ENCODE measurements at places on chromosomes 12 and 14.

- no peak for DNase-seq
Observed at GRCh38 chr14:101774006-101774795, 12.7 kb downstream of the PPP2R5C start.

GRCh38 chr12:65113621-65114035 is 7.5 kb downstream of the WIF1 start:
- DNase-seq: no peak

DNA sequence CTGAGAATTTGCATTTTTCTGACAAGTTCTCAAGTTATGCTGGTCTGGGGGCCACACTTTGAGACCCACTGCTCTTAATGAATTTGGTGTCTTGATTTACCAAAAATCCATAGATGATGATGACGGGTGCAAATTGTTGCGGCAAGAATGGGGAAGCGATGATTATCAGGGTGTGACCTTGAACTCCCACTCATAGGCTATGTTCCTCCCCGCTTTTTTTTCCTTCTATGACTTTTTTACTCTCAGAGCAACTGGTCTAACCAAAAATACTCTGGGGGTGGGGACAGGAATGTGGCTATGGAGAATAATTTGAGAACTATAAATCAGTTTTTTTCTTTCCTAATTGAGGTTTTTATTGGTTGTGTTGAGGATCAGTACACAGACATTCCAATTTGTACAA is 83.6 kb downstream of the PPFIBP1 start:
- DNase-seq: no peak

GRCh38 chr12:53224061-53224896 is 7.7 kb downstream of the RARG start:
- no peak for DNase-seq

DNA sequence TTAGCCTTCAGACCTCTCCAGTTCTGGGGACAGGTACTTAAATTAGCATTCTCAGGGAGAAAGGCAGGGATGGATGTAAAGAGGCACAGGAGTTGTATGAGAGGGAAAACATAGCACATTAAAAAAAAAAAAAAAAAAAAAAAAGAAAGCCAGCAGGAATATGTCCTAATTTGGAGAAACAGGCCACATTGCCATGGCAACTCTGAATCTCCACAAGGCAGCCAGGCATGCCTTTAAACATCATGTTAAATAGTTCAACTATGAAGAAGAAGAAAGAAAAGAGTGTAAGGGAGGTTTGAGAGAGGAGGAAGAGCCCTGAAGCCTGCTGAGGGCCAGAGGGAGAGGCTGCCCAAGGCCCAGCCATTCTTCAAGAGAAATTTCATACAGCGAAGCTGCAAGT is 145.8 kb downstream of the GRIN2B start:
- no peak for DNase-seq

DNA sequence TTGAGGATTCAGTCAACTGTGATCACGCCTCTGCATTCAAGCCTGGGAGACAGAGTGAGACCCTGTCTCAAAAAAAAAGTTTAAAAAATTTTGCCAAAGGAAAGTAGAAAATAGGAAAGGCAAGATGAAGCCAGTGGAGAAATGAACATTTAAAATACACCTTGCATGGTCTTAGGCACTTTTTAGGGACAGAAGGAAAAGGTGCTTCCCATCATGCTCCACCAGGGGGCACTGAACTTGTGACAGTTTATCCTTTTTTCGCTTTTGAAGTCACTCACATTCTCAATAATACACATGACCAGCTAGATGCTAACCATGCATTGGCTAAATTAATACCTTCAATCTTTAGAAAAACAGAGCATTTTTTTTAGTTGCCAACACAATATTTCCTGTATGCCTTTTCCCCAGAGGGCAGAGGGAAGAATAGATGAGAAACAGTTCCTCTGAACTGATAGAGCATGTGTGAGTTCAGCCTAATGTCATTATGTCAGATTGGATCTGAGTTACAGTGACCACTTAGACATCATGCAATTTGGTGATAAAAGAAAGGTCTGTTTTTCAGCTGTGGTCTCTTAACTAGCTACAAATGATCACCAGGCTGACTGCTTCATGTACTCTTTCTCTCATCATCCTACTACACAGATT is 221.8 kb upstream of the SSTR1 start:
- peak; percentile 47 for DNase-seq

DNA sequence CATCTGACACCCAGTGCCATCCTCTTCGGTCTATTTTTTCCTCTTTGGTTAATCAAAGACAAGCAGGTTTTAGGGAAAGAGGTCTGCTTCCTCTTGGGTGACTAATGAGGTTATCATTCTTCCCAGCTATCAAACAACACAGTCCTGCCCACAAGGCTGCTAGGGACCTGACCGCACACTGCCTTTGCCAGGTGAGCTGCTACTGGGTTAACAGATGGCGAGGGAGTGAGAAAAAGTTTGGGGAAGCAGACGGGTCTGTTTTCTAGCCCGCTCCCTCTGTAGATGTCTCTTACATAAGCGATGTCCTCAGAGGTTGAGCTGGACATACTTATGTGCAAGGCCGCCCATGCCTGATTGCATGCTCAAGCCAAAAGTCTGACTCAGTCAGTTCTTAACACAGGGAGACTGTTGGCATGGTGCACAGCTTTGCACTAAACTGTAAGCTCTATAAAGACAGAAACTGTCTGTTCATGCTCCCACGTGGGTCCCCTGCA is 94.1 kb downstream of the SLC15A4 start:
- DNase-seq: no peak

DNA sequence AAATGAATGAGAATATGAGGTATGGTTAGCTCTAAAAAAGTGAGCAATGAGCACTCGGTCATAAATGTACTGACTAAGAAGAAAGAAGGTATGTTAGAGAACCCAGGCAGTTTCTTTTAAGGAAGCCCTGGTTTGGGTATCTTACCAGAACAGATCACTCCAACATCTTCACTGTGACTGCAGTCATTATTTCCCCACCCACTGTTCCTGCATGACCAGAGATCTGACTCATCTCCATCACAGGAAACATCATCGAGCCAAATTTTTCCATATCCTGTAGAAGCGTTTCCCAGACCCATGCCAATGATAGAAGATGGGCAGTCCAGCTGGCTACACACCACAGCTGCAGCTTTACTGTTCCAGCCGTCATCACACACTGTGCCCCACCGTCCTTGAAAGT is 48.0 kb downstream of the CD163L1 start:
- DNase-seq: peak; percentile 9

DNA sequence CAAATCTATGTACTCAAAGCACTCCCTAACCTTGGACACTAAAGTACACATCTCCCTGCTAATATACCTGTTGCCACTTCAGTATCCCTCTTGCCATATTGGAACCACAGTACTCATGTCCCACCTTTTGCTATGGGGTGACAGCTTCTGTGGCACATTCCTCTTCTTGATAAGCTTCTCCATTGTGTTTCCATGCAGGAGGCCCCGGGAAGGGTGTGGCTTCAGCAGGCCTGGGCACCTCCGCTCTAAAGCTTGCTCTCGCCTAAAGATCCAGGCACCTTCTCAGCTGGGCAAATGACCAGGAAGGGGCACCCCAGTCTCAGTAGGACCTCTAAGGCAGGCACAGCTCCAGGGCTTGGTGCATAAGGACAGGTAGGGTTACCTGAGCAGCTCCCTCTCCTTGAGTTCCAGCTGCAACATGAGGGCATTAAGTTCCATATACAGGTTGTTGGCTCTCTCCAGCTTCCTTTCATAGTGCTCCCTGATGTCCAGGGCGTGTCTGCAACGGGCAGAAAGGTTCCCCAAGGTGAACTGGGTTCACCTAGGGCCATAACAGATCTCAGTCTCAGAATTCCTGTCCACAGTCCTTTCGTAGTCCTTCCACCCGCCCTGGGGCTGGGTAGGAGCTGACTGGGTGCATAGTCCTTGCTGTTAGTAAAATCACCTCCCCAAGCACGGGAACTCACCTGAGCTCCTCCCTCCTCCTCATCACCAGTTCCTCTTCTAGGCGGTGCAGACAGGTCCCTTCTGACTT is 15.9 kb downstream of the MAP3K12 start:
- DNase-seq: no peak

DNA sequence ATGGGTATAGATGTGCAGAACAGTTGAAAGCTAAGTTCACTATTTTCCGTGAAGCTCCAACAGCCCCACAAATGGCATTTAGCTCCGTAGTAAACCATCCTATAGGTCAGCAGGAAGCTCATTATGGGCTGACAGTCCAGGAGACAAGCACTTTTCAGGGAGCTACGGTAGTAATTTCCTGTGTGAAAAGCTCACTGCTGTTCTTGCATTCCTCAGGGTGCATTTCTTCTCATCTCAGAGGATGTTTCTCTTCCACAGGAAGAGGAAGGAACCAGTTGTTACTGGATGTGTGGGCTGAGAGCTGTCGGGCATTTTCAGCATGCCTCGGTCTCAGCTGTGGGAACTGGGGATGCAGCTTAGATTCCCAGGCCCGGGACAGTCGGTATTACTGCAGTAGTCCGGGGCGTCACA is 72.8 kb downstream of the GALNT4 start:
- peak; percentile 96 for DNase-seq

GRCh38 chr12:111285200-111285599 is 83.7 kb downstream of the PHETA1 start:
- DNase-seq: no peak

- DNase-seq: no peak
Observed at GRCh38 chr12:110282300-110282860, 1.3 kb downstream of the ATP2A2 start.

GRCh38 chr14:55532645-55533344 is 47.2 kb upstream of the KTN1 start:
- no peak for DNase-seq

GRCh38 chr12:69157023-69157655 is 82.2 kb upstream of the CPSF6 start:
- DNase-seq: peak; percentile 81

GRCh38 chr12:3684449-3685051 is 68.4 kb downstream of the CRACR2A start:
- no peak for DNase-seq

DNA sequence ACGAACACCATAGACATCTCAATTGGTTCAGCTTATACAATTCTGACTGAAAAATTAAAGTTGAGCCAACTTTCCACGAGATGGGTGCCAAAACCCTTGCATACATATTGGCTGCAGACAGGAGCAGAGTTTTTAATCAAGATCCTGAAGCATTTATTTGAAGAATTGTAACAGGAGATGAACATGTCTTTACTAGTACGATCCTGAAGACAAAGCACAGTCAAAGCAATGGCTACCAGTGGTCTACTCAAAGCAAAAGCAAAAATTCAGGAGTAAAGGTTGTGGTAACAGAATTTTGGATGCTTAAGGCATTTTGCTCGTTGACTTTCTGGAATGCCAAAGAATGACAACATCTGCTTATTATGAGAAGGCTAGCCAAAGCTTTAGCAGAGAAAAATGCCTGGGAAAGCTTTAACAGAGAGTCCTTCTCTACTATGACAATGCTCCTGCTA is 20.7 kb downstream of the ZDHHC17 start:
- DNase-seq: peak; percentile 65

DNA sequence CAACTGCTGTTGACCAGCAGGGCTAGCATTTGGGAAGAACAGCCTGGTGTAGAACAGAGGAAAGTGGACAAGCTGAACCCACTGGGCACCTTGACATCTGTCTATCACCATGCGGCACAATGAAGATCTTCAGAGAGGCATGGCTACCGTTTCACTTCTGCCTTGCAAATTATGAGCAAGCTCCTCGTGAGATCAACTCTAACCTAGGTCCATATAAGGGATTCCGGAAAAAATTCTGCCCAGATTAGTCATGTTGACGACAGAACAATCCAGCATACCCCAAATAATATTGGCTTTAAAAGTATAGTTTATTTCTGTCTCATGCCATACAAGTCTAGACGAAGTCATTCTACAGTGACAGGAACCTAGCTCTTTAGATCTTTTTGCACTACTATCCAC is 91.6 kb upstream of the ATF7IP start:
- no peak for DNase-seq

DNA sequence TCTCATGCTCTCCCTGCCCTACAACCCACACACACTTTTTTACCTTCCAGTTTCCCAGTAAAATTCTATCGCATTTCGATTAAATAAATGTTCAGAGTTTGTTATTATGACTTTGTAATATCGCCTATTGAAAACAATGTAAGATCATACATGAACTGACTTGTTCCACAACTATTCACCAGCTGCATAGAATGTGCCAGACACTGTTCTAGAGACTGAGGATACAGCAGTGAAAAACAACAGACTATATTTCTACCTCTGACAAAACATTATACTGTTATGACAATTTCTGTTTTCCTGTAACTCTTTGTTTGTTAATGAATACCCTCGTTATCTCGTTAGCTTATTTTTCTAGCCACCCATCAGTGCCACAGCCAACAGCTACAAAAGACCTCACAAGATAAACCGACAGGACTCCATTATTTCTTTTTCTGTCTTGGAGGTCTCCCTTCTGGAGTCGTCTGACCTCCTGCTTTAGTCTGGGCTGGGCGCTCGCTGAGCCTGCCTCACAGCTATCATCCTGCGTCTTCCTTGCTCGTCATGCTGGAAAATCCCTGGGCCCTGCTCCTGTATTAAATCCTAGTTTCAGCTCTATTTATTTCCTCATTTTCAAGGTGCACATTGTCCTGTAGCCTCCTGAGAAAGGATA is 498.9 kb downstream of the DIO2 start:
- no peak for DNase-seq

DNA sequence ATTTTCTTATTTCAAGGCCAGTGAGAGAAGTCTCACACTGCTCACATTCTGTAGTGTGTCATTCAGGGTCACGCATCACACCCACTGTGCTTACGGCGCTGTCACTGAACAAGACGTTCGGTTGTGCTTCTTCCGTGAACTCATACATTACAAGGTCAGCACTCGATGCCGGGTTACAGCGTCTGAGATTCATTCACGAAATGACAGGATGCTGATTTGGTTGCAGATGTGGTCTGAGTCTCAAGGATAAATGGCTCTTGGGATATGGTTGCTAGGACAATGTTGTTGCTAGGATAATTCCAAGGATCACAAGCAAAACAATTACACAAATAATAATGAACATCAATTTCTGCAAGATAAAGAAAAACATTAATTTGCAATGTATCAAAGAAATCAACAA is 47.4 kb downstream of the STX2 start:
- no peak for DNase-seq

DNA sequence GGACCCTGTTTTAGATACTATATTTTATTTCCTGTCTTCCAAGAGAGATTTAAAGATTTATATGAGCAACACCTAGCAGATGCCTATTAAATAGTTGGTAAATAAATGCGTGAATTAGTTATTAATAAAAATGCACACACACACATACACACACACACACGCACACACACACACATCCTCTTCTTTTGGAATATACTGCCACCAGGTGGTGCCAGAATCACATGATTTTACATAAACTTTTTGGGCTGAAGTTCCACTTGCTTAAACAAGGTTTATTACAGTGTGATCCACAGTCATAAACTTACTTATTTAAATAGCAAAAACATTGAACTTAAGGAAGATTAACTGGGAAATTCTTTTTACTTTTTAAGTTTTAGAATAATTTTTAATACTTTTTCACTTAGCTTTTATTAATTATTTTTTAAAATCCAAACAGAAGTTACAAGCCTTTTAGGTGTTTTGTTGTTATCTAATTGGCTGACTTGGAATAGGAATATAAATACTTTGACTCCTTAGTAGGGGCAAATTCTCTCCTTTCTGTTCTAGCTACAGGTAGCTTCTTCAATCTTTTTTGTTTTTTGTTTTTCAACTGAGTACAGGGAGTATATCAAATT is 17.5 kb downstream of the RAD51B start:
- peak; percentile 87 for DNase-seq
